ENCODE measurements at places on chromosomes 3 and 15.

DNA sequence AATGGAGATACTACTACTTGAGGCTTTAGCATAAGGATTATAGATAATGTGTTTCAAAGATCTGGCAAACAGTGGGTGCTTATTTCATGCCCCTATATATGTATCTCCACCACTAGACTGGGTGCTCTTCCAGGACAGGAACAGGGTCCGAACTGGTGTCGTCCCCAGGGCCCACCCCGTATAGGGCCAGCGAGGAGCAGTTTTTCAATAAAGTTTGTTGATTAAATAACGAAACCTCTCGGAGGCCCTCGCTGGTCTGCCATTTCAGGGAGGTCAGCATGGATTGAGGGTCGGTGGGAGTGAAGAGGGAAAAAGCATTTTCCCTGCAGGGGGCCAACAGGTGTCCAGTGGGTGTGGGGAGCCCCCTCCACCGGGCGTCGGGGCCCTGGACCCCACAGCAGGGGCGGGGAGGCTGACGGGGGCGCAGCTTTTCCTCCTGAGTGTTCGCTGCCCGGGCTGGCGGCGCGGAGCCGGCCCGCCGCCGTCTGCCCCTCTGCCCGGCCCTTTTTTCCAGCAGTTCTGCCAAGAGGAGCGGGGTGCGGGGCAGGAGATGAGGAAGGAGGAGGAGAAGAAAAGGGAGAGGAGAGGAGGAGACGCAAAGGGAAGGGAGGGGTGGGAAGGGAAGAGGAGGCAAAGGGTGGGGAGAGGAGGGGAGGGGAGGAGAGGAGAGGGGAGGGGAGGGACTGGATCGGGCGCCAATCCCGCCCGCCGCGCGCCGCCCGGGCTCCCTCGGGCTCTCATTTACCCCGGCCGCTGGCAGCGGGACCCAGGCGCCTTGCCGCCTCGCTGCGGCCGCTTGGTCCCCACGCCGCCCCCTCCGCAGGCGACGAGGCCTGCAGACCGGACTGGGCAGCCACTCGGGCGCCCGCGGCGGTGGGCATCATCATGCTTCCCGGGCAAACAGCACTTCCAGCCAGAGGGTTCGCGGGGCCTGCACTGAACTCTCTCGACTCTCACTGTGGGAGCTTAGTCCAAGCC, 66.3 kb downstream of the ISG20 start:
- peak; percentile 71 for DNase-seq

- no peak for DNase-seq
These were observed 3.7 kb downstream of the KPNA1 start for GRCh38 chr3:122510878-122511535.

DNA sequence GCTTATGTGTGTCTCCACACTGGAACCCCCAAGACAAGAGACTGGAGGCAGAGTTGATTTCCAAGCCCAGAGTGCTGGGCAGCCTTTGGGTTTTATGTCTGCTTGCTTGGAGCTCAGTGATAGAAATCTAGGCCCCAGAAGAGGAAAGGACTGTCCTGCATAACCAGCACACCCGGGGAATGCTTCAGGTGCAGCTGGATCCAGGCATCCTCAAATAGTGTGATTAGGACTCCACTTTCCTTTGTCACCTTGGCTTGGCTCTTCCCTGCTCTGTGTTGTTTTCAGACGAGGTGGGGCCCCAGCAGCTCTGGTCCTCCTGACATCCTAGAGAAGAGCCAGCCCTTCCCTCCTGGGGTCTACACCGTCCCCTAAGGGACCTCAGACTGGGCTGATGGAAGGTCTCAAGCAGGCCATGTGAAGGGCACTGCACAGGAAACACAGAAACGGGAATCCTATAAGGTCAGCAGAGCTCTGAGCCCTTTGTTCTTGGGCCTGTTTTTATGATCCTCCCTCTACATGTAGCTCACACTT, 143.7 kb downstream of the TJP1 start:
- no peak for DNase-seq

DNA sequence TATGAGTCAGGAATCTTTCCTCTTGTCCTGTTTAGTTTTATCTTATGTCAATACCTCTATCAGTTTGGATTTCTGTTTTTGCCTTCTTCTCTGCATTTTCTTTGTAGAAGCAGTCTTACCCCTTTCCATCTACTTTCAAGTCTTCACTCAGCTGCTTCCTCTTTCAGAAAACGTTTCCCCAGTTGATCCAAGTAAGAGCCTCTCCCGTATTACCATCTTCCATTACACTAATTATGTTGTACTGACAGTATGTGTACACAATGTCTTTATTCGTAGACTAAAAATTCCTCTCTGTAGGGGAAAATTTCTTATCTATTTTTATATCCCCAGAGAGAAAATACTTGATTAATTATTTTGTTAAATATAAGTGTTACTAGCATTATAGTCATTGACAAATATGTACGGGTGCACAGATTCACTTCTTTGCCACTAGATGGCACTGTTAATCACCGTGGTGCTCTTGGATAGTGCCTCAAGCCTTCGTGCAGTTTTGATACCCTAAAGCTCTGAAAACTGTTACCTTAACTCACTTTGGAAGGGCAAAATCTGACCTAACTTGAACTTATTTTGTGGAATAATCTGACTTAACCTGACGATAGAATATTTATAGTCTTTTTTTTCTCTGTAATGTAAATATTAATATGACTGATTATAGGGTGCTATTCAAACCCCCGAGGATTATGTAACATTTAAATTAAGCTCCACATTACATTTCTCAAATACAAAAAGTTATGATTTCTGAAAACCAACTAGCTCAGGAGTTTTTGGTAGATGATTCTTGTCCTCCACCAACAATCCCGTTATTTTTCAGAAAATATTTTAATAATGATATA, 74.2 kb upstream of the POU1F1 start:
- no peak for DNase-seq

GRCh38 chr15:29087521-29088285, 181.9 kb downstream of the NSMCE3 start:
- no peak for DNase-seq

- DNase-seq, result no peak
These were observed 562.1 kb downstream of the GRM7 start for GRCh38 chr3:7423036-7423435.

GRCh38 chr3:125261031-125261430, 48.5 kb upstream of the SLC12A8 start:
- DNase-seq, result no peak

DNA sequence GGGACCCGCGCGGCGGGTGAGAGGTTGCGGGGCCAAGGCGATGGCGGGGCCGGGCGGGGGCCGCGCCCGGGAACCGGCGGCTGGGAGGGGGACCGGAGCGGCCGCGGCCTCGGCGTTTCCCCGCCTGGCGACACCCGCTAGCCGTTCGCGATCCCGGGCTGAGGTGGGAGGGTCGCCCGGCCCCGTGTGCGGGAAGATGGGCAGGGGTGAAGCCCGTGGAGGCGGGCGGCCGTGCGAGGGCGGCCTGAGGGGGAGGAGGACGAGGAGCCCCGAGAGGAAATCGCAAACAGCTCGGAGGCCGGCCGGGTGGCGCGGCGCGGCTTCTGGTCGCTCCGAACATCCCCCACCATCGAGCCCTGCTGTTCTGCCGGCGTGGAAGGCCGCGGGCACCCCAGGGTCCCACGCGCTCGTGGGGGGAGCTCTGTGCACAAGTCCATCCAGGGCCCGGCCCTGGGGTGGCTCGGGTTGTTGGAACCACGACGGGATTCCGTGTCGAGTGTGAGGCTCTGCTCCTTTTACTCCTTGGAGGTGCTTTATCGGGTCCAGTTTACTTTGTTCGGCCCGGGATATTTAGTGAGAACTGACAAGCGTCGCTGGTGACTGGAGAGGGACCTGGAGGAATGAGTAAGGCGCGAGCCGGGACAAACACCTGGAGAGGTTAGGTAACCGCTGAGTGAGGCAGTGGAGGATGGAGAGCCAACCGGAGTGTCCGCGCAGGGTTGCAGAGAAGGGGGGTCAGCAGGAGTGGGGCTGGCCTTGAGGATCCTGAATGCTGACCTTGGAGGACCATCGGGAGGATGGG, 728 bp downstream of the CRTC3 start:
- peak; percentile 93 for DNase-seq

DNA sequence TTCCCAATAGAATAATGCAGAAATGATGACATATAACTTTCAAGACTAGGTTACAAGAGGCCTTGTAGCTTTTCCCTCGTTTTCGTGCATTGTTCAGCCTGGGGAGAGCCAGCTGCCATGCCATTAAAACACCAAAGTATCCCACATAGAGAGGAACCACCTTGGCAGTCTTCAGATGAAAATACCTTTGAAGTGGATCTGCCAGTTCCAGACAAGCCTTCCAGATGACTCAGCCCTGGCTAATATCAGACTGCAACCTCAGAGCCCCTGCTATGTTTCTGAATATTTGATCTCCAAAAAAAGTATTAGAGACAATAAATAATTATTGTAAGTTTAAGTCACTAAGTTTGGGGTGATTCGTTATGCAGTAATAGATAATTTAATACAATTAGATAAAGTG, 294.3 kb upstream of the GBE1 start:
- no peak for DNase-seq

Data from right kidney (tissue), 9 donors.